Stimulated activated CD4-positive, alpha-beta T cell treated with anti-CD3 and anti-CD28 coated beads, Interleukin-15, amount 100 ng/mL, for 1 hour (primary cell): ENCODE measurements at places on chromosomes 13 and 19.

GRCh38 chr19:11446652-11447301, 11.3 kb downstream of the PRKCSH start:
- DNase-seq = peak; percentile 39

DNA sequence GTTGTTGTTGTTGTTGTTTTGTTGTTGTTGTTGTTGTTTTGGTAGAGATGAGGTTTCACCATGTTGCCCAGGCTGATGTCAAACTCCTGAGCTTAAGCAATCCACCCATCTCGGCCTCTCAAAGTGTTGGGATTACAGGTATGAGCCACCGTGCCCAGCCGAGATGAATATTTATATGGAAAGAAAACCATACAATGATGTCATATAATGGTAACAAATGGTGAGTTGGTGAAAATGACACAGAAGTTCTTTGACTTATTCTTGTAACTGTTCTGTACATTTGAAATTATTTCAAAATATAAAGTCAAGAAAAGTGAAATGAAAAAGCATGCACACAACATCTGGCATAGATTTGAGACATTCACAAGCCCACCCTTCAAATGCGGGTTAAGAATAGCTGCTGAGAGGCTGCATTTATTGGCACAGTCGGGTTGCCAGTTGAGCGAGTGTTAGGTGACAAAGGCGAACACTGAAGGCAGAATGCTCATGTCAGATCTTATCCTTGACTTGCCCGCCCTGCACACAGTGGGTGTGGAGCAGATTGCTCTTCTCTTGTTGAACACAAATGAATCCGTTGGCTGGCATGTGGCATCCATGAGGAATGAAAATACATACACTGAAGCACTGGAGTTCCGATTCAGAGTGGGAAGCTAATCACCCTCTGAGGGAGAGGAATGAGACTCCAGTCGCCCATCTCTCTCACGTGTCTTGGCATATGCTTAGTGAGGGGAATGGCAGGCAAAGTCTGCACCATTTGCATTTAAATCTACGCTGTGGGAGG, 15.8 kb upstream of the UBE2S start:
- DNase-seq = no peak

DNA sequence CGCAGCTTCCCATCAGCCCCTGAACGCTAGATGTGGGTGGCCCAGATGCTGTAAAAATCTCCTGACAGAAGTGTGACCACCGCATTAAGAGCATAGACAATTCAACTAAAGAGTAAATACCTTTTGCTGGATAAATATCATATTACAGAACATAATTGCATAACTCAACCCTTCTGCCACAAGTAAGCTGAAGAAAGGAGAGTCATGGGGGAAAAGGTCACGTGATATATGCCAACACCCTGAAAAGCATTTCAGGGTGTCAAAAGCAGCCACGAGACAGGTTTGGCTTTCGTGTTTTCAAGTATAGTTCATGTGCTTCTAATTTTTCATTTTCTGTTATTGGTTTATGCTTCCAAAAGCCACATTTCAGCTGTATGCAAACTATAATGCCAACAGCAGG, 71.3 kb downstream of the LHFPL6 start:
- no peak for DNase-seq

DNA sequence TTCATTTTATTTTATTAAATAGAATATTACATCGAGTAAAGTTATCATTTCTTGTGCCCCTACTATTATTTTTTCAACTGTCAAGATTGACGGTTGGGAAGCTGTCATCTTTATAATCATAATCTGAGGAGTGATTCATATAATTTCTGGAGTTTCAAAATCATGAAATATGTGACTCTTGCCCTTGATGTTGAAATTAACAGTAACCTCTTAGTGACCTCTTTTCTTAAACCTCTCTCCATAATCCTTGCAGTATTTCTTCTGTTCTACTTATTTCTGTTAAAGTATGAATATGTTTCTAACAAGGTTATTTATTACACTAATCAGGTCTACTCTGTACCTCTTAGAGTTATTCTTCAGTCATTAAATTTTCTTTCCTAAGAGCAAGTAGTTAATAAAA, 663.8 kb downstream of the LIG4 start:
- DNase-seq = no peak

GRCh38 chr13:102261809-102262208, 140.0 kb downstream of the FGF14 start:
- no peak for DNase-seq

DNA sequence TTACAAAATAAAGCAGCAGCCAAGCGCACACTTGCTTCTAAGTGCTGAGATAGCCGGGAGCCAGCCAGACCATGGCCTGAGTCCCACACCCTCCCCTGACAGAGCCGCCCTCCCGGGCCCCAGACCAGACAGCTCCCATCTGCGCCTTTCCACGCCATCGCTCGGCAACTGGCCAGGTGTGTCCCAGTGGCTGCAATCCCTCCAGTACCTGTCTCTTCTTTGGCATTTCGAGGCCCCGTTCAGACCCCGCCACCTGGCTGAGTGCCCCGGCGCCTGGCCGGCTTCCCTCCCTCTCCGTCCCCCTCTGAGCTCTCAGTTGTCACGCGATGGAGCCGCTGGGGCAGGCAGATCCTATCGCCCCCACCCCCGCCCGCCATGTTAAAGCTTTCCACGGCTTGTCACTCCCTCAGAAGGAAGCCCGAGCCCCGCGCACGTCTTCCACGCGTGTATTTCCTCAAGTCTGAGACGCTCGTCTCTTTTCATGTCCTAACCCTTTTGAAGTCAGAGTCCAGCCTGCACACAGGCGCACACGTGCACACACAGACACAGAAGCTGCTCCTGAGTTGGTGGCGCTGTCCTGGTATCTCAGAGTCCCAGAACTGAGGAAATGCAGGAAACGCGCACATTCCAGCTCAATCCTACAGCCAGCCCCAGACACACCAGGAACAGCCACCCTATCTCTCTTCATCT, 7.9 kb downstream of the MLLT1 start:
- no peak for DNase-seq

DNA sequence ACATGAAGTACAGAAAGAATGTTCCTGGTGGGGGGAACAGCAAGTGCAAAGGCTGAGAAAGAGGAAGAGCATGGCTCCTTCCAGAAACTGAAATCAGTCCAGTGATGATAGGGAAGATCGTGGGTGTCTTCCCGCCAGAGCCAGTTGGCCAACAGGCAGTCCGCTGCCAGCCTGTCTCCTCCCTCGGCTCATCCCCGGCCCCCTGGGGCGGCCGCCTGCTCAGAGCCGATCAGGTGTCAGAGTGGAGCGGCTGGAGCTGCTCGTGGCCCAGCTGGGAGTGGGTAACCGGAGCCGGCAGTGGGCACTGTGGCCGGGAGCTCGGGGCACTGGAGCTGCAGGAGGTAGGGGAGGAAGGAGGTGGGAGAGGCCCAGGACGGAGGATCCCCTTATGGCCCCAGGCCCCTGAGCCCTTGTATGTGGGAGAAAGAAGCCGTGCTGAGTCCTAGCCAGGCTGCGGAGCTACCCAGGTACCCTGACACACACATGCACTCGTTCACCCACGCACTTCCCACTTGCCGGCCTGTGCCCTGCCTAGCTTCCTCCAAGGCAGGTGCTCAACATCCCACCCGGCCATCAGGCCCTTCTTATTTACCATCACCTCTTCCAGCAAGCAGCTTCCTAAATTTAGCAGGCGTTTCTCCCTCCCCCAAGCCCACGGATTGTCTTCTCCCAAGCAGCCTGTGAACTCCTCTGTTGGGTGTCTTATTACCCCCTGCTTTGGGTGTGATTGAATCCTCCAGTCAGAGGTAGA, 1.7 kb downstream of the ANKRD24 start:
- no peak for DNase-seq

- DNase-seq = no peak
Observed at GRCh38 chr13:21050288-21051197, 10.8 kb downstream of the LATS2 start.

DNA sequence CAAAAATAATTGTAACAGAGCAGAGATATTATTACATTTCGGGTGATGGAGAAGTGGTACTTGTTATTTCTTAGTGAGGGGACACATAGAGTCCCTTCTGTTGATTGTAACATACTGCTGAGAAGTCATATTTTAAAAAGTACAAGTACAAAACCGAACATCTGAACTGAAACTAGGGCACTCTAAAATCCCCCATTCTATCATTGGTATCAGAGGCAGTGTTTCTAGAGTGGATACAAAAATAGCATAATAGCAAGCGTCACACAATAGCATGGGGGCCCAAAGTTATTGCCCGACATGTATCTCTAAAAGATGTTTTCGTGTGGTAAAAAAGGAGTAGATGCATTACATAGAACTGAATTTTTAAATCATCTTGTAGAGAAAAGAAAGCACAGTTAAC, 502.1 kb upstream of the SLC10A2 start:
- no peak for DNase-seq

- DNase-seq = no peak
Observed at GRCh38 chr19:28208745-28209144, 1004.2 kb downstream of the UQCRFS1 start.

GRCh38 chr13:51678420-51678819, 94.2 kb downstream of the WDFY2 start:
- DNase-seq = no peak

GRCh38 chr13:104798486-104798885, 1732.3 kb upstream of the SLC10A2 start:
- DNase-seq = no peak

- no peak for DNase-seq
Observed at GRCh38 chr19:10991521-10992081, 30.8 kb downstream of the SMARCA4 start.

GRCh38 chr19:35279985-35280821, 2.1 kb upstream of the HAMP start:
- DNase-seq = no peak
